ENCODE measurements at places on chromosomes 5 and 9.

GRCh38 chr9:113990570-113990907, 87.6 kb downstream of the AMBP start:
- no peaks in the 10 kb centered on the region for H3K27me3 ChIP-seq
- H3K4me3 ChIP-seq = no peak overlapping the region
- peaks cover 32% of the 10 kb centered on the region for H3K4me1 ChIP-seq
- no peak overlapping the region for H3K27ac ChIP-seq

DNA sequence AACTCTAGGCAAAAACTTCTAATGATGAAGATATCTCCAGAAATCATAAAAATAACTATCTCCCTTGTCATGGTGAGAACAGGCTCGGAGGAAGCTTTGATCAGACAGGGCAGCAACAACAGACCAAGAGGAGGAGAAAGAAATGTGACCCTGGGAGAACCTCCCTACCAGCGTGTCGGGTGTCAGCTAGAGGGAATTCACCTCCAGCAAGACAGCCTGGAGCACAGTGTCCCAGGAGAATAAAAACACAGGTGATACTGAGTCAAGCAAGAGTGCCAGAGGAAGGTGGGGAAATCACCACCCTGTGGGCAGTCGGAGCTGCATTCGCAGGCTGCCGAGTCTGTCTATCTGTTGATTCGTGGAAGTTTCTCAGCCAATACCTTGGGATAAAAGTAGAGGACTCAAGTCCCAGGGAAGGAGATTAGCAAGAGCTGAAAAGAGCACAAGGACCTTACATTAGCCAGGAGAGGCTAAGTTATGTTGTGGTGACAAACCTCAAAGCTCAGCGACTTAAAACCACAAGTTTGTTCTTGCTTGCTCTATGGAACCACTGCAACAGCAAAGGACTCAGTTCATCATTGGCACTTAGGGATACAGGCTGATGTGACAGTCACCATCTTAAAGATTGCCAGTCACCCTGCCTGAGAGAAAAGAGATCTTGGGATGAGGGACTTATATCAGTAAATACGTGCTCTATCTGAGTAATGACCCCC, 598.3 kb downstream of the CCDC171 start:
- no peaks in the 10 kb centered on the region for H3K27me3 ChIP-seq
- no peak overlapping the region for H3K27ac ChIP-seq
- H3K4me1 ChIP-seq = peaks cover 16% of the 10 kb centered on the region
- H3K36me3 ChIP-seq = no peaks in the 10 kb centered on the region
- no peak overlapping the region for H3K4me3 ChIP-seq

DNA sequence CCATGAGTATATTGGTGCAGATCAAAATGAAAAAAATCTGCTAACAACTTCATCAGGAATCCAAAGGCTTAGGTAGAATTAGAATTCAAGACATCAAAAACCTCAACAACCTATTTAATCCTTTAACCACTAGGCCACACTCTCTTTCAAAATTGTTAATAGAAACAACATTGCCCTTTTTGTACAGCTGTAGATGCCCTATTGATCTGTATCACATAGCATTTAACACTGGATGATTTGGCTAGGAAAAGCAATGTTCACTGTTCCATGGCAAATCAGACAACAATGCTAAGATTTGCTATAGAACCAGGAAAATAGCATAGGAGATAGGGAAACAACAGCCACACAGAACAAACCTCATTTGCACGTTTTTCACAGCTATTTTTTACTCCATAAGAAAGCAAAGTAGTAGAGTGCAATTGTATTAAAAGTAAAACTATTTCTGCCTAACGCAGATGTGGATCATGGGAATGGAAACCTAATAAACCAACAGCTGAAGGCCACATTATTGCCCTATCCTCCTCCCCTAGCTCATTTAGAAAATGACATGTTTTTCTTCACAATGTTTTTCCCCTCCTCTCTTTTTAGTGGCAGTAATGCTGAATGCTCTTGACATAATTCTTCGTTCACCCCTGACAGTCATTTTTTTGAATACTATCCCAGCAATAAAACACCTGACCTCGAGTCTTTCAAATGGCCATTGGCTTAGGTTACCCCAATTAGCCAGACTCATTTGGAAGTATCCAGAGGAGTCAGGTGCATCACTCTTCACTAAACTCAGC, 373.0 kb upstream of the CCNH start:
- DNase-seq = no peak
- no peaks in the 10 kb centered on the region for H3K36me3 ChIP-seq
- peaks cover 4% of the 10 kb centered on the region for H3K4me1 ChIP-seq
- no peak overlapping the region for H3K4me3 ChIP-seq
- peaks cover 43% of the 10 kb centered on the region for H3K27me3 ChIP-seq
- H3K27ac ChIP-seq = no peak overlapping the region

GRCh38 chr5:172525996-172526360, 71.7 kb upstream of the SH3PXD2B start:
- H3K27ac ChIP-seq = no peak overlapping the region
- no peaks in the 10 kb centered on the region for H3K27me3 ChIP-seq
- H3K36me3 ChIP-seq = no peaks in the 10 kb centered on the region
- H3K4me3 ChIP-seq = no peak overlapping the region
- no peak for DNase-seq
- no peaks in the 10 kb centered on the region for H3K4me1 ChIP-seq

DNA sequence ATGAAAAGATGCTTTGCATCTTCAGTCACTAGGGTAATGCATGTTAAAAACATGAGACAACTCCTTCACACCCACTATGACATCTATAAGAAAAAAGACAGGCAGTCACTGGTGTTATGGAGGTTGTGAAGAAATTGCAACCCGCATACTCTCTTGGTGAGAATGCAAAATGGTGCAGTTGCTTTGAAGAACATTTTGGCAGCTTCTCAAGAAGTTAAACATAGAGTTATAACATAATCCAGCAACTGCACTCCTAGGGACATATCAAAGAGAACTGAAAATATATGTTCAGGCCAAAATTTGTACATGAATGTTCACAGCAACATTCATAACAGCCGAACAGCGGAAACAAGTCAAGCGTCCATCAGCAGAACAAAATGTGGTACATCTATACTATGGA, 46.3 kb upstream of the TBC1D9B start:
- H3K36me3 ChIP-seq = peaks cover 11% of the 10 kb centered on the region
- no peak overlapping the region for H3K27ac ChIP-seq
- no peak for DNase-seq

- H3K4me1 ChIP-seq = peaks cover 19% of the 10 kb centered on the region
- H3K4me3 ChIP-seq = no peak overlapping the region
- no peaks in the 10 kb centered on the region for H3K27me3 ChIP-seq
- H3K36me3 ChIP-seq = no peaks in the 10 kb centered on the region
- no peak for DNase-seq
Measured at GRCh38 chr5:143361438-143361837, 42.0 kb downstream of the NR3C1 start.

All from suprapubic skin (tissue), 4 donors.